CD4-positive, alpha-beta memory T cell (primary cell): ENCODE measurements at places on chromosomes 1 and 21.

- no peaks in the 10 kb centered on the region for H3K36me3 ChIP-seq
- H3K4me3 ChIP-seq = peak overlapping the region; percentile 95
- no peaks in the 10 kb centered on the region for H3K27me3 ChIP-seq
- DNase-seq = peak; percentile 69
- peak overlapping the region; percentile 92 for H3K27ac ChIP-seq
- peaks cover 56% of the 10 kb centered on the region for H3K4me1 ChIP-seq
Observed at GRCh38 chr1:174158767-174159251, 511 bp upstream of the RABGAP1L start.

GRCh38 chr1:221712776-221713431 is 29.0 kb downstream of the DUSP10 start:
- DNase-seq = peak; percentile 84
- no peaks in the 10 kb centered on the region for H3K36me3 ChIP-seq
- H3K4me3 ChIP-seq = peak overlapping the region; percentile 36
- H3K27ac ChIP-seq = peak overlapping the region; percentile 70
- no peaks in the 10 kb centered on the region for H3K27me3 ChIP-seq

DNA sequence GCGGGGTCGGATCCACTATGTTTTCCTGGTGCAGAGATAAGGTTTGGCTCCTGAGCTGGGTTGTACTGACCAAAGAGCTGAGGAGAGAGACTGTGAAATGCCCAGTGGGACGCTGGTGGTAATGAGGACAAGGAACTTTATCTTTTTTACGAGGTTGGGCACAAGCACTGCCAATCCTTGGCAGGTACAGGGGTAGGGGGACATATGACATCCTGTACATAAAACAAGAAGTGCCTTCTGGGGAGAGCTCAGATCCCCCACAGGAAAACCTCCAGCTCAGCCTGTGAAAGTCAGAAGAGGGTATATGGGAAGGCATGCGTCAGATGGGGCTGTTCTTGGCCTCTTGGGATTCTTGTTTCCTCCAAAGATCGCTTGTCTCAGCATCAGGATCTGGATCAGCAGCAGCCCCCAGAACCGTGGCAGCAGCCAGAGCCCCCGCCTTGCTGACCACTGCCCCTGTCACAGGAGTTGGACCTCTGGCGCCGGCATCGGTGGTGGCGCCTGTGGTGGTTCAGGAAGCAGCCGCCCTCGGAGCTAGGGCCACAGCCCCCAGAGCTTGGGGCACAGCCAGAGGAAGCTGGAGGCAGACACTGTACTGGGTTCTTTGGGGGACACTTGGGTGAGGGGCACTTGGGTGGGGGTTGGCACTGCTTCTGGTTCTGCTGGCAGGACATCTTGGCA is 905 bp downstream of the LCE3E start:
- H3K27ac ChIP-seq = no peak overlapping the region
- no peaks in the 10 kb centered on the region for H3K36me3 ChIP-seq
- no peaks in the 10 kb centered on the region for H3K27me3 ChIP-seq
- H3K4me3 ChIP-seq = no peak overlapping the region
- no peaks in the 10 kb centered on the region for H3K4me1 ChIP-seq
- no peak for DNase-seq

DNA sequence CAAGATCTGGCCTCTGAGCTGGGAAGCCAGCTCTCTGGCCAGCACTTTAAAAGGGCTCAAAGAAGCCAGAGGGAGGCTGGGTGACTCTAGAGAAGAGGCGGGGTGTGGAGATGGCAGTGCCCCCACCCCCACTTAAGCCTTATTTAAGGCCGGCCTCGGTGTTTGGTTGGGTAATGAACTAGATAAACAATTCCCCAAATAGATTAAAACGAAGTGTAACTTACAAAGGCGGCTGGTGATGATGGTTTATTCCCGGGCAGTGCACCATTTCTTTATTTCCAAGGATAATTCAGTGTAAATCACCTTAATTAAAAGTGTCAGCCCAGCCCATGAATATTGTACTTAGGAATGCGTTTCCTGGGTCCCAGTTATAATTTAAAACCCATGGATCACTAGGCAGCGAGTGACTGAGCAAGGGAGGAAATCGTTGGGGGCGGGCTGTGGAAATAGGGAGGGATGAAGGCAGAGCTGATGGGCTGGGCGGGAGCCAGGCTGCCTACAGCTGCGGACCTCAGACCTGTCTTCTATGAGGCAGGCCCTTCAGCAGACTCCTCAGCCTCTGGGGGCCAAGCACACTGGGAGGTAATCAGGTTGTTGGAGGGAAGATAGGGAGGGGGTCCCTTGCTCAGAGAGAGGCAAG is 54.9 kb downstream of the TMEM53 start:
- no peaks in the 10 kb centered on the region for H3K4me1 ChIP-seq
- no peak overlapping the region for H3K4me3 ChIP-seq
- H3K27me3 ChIP-seq = no peaks in the 10 kb centered on the region
- DNase-seq = no peak

DNA sequence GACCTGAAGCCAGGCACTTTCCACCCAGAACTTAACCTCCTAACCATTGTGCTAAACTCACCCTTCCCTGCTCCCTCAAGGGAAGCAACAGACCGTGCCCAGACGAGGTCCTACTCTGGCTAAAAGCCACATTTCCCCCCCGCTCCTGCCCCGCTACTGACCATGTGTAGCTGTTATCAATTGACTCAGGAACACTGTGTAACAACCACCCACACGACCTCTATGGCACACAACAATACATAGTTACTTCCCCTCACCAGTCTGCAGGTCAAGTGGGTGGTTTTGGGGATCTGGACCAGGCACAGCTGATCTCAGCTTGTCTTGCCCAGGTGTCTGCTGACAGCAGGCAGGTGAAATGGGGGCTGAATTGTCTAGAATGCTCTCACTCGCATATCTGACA is 40.1 kb downstream of the CAMK2N1 start:
- DNase-seq = no peak
- no peak overlapping the region for H3K4me3 ChIP-seq
- no peaks in the 10 kb centered on the region for H3K4me1 ChIP-seq
- no peaks in the 10 kb centered on the region for H3K27me3 ChIP-seq
- no peaks in the 10 kb centered on the region for H3K36me3 ChIP-seq
- no peak overlapping the region for H3K27ac ChIP-seq

DNA sequence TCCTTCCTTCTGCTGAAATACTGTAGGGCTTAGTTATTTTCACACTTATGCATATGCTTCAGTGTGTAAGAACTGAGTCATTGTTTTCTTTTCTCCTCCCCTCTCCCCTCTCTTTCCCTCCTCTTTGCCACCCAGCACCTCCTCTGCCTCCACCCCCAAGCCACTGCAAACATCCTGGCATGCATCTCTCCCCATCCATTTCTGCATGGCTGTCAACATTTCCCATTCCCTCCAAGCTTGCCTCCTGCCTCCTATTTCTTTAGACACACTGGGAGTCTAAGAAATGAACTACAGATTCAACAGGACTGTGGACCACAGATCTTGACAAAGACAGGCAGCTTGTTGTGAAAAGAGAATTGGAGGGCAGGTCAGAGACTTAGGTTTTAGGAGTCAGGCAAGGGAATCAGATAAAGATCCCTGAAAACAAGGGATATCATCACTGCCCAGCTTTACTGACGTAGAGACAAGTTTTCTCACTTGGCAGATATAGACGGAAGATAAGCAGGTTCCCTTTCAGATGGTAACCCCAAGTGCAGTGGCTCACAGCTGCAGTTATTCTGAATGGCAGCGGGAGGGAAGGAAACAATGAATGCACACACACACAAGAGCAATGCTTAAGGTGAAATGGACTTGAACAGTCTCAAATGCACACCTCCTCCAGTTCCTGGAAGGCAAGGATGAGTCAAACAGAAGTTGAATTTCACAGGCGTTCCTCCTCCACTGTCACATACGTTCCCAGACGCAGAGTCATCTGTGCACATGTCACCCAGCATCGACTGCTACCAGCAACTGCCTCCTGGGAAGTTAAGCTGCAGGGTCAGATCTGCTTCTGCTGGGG is 56.1 kb downstream of the HIVEP3 start:
- no peak overlapping the region for H3K4me3 ChIP-seq
- H3K4me1 ChIP-seq = peaks cover 9% of the 10 kb centered on the region
- H3K27me3 ChIP-seq = no peaks in the 10 kb centered on the region
- DNase-seq = no peak
- H3K36me3 ChIP-seq = no peaks in the 10 kb centered on the region
- H3K27ac ChIP-seq = no peak overlapping the region

DNA sequence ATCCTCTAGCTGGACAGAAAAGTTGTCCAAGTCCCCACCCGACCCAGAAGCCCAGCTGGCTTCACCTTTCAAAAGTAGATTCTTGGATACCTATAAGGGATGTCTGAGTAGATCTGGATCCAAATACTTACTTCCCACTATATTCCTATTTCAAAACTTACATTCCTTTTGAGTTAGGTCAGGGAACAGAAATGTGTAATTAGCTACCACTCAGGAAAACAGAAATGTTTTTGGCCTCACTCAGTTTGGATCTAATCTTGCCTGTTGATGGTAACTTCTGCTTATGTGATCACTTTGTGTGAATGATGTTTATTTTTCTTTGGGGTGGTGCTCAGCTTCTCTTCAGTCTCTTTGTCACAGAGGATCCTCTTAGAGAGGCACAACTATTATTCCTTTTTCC is 814.4 kb upstream of the RGS18 start:
- no peaks in the 10 kb centered on the region for H3K4me1 ChIP-seq
- no peak overlapping the region for H3K4me3 ChIP-seq
- no peak for DNase-seq
- H3K27ac ChIP-seq = no peak overlapping the region
- no peaks in the 10 kb centered on the region for H3K27me3 ChIP-seq

DNA sequence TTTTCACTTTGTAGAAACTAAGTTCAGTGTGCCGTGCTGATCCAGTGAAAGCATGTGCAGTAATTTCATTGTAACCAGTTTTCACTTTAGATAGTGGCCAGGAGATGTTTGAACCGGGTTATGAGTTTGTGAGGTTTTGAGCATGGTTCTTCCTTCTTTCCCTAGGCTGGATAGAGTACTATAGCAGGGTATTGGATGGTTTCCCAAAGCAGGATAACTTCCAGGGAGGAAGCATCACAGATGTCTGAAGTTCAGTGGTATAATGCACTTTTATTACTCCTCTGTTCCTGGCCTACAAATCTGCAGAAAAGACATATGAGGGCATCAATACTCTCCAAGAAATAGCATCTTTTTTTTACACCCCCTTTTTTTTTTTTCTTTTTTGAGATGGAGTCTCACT is 823.1 kb downstream of the USP25 start:
- DNase-seq = no peak
- H3K27me3 ChIP-seq = no peaks in the 10 kb centered on the region
- no peak overlapping the region for H3K4me3 ChIP-seq
- H3K27ac ChIP-seq = no peak overlapping the region
- no peaks in the 10 kb centered on the region for H3K4me1 ChIP-seq

DNA sequence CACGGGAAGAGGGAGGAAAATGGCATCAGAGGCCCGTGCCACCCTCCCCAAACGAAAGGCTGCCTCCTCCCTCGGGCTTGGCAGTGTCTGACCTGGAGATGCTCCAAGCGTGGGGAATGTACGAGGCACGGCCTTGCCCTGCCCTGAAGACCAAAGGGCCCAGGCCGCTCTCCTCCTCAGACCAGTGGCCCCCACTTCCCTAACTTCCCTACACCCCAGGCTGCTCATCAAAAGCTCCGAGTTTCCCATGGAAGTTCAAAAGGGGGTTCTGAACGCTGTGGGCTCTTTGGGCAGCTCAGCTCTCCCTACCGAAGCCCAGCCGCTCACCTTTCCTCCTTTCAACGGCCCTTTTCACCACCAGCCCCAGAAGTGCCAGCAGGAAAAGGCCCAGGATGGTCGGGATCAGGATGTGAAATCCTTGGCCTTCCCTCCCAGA is 11.8 kb downstream of the FCMR start:
- DNase-seq = no peak
- H3K36me3 ChIP-seq = peaks cover 55% of the 10 kb centered on the region

GRCh38 chr1:38576241-38576640 is 283.3 kb downstream of the RRAGC start:
- no peak overlapping the region for H3K4me3 ChIP-seq
- H3K4me1 ChIP-seq = no peaks in the 10 kb centered on the region
- no peak overlapping the region for H3K27ac ChIP-seq
- H3K27me3 ChIP-seq = peaks cover 10% of the 10 kb centered on the region
- no peaks in the 10 kb centered on the region for H3K36me3 ChIP-seq

- no peaks in the 10 kb centered on the region for H3K36me3 ChIP-seq
- H3K4me3 ChIP-seq = peak overlapping the region; percentile 42
- H3K27ac ChIP-seq = no peak overlapping the region
- H3K4me1 ChIP-seq = peaks cover 7% of the 10 kb centered on the region
Observed at GRCh38 chr1:35707601-35708440, 10.9 kb downstream of the C1orf216 start.

DNA sequence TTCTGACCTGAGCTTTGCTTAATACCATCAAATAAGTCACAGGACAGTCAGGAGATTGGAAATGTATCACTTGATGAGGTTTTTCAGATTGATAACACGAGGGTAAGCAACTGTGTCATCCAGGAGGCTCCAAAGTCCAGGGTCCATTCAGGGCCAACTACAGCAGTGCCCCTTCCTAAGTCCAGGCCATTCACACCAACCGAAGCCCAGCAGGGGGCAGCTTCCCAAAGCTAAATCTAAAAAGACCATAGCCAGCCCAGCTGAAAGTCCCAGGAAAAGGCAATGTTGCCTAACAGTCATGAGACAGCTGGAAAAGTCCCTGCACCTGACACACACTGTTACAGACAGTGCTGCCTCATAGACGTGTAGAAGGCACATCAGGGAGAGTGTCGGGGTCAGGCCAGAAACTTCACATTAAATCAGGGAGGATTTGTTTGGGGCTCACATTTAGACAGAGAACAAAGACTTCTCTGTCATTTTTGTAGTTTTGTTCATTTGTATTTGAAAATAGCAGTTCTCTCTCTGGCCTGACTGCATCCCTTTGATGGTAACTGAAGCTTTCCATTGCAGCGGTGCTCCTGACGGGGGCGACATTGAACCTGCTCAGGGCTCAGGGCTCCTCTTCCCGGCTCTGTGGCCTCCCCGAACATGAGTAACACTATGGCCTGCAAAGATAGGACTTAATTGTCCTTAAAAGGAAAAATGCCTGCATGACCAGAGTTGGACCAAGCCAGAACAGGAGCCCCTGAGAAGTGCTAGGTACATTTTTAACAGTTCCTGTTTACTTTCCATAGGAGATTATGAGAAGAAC is 200.4 kb downstream of the NRIP1 start:
- DNase-seq = no peak
- no peaks in the 10 kb centered on the region for H3K27me3 ChIP-seq
- H3K36me3 ChIP-seq = no peaks in the 10 kb centered on the region
- no peak overlapping the region for H3K27ac ChIP-seq
- H3K4me1 ChIP-seq = no peaks in the 10 kb centered on the region

DNA sequence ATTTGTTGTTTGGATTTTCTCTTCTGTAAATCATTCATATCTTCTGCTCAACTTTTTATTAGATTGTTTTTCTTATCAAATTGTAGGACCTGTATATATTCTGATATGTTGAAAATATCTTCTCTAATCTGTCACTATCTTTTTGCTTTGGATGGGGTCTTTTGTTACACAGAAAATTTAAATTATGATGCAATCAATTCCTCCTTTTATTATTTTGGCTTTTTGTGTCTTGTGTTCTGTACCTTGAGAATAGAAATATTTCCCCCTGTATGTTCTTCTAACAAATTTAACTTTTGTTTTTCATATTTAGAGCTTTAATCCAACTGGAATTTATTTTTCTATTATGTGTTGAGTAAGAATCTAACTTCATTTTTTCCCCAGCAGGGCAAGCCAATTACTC is 3.2 kb upstream of the AVPR1B start:
- DNase-seq = no peak
- H3K4me3 ChIP-seq = no peak overlapping the region
- H3K27me3 ChIP-seq = peaks cover 4% of the 10 kb centered on the region
- H3K27ac ChIP-seq = no peak overlapping the region
- H3K4me1 ChIP-seq = no peaks in the 10 kb centered on the region
